ENCODE measurements at places on chromosomes 1 and 21.

DNA sequence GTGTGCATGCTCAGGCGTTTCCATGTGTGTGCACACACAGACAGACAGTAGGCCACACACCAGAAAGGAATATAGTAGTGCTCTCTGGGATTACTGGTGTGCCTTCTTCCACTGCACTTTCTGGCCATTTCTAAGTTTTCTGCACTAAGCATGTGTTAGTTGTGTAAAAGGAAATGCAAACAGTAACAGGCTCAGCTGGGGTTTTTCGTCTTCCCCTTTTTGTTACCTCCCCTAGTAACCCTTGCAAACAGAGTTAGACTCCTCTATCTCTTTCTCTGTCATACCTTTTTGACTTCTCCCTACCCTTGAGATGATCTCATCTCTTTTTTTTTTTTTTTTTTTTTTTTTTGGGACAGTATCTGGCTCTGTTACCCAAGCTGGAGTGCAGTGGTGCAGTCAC lies 196.3 kb downstream of the SDCCAG8 start:
- no peak for DNase-seq

DNA sequence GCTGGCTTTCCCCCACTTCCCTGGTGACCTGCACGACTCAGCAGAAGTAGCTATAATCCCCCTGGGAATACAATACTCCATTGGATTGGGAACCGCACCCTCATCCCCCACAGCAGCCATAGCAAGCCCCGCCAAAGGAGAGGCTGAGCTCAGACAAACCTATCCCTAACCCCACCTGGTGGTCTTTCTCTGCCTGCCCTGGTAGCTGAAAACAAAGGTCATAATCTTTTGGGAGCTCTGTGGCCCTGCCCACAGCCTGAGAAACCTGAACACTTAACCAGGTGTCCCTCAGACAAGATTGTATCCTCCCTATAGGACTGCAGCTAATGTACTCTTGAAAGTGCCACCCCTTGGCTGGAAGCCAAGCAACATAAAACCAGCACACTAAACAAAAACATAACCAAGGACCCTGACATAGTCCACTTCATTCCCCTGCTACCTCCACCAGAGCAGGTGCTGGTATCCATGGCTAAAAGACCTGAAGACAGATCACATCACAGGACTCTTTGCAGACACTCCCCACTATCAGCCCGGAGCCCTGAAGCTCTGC lies 71.6 kb upstream of the RUNX1 start:
- DNase-seq = no peak

DNA sequence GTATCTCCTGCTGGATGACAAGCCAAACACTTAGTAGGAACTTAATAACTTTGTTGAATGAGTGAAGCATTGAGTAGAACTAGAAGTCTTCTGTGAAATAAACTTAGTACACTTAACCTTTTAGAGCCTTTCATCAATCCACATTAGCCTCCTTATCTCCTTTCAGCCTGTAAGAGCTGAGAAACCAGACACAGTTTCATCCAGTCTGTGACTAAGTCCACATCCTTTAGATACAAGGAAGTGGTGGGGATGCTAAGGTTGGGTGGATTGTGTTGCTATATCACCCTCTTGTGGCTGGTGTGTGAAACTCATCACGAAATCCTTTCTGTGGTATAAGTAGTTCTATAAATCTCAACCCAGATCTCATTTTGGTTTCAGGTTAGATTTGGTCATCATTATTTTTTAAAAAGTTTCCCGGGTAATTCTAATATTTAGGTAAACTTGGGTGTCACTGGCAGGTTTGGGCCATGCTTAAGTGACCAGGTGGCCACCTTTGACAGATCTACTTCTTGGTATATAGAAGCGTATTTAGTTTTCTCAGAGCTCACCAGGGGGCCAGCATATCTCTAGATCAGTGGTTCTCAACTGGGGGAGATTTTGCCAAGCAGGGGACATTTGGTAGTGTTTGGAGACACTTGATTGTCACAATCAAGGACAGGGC lies 27.8 kb upstream of the CD84 start:
- DNase-seq = peak; percentile 83

- no peak for DNase-seq
Observed at GRCh38 chr1:179663810-179664209, 72.2 kb downstream of the TDRD5 start.

GRCh38 chr1:115829023-115829674 lies 11.8 kb downstream of the NHLH2 start:
- DNase-seq = no peak

DNA sequence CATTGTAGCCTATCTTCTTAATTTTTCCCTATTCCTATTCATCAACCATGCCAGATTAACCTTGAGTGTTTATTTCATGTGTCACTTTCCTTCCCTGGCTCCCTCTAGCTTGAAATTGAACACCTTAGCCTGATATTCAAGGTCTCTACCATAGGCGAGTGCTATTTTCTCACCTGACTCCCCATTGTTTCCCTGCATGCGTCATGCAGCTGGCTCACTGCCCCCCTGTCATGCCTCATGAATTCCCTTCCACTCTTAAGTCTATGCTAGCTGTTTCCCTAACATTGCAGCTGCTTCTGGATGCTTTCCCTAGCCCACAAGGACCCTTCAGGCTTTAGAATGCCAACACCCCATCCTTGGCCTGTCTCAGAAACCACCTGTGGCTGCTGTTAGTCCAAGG lies 56.7 kb upstream of the CD1D start:
- no peak for DNase-seq

GRCh38 chr1:939511-940106 lies 15.9 kb downstream of the SAMD11 start:
- no peak for DNase-seq

GRCh38 chr21:43905726-43906455 lies 40.9 kb downstream of the AGPAT3 start:
- DNase-seq = no peak

- DNase-seq = peak; percentile 70
Observed at GRCh38 chr1:154407198-154408091, 2.3 kb downstream of the IL6R start.

- DNase-seq = peak; percentile 39
Observed at GRCh38 chr1:9490605-9491339, 48.5 kb upstream of the SLC25A33 start.

GRCh38 chr1:150557813-150558212 lies 8.6 kb downstream of the ADAMTSL4 start:
- no peak for DNase-seq

- DNase-seq = no peak
Observed at GRCh38 chr1:155079210-155079486, 511 bp downstream of the EFNA3 start.

DNA sequence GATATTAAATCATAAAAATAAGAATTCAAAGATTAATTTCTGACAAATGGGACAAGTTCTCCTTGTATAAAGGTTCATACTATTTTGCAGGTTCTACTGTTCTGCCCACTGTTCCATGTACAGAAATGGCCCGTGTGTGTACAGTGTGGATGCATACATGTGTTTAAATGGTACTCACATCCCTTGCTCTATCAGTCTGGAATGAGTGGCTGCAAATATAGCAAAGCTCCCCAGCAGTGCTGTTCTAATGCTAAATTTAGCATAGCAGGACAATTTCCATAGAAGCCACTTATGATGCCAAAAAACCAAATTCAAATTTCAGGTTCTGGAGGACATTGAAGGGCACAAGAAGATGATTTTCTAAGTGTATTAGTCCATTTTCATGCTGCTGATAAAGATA lies 9.4 kb upstream of the SEC16B start:
- DNase-seq = no peak

DNA sequence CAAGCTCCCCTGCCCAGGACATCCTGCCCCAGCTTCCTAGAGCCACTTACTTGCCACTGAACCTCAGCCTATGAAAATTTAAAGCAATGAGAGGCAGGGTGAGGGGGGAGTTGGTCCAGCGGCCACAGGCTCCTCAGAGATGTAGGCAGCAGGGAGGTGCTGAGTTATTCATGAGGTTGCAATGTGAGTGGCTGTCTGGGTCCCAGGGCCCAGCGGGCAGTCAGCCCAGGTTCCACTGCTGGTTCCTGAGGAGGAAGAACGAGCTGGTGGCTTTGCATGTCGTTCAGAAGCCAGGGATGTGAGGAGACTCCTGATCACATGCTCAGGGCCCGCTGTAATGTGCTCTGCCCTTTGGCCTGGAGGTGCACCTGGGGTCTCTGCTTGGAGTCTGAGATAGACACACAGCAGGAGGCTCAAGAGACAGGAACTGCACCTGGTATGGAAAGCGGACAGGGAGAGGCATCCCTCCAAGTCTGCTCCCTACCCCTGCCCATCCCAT lies at the start of gene KNCN:
Gene KNCN, minus strand, starts transcription at position 51 of the 499 bp plus-strand sequence. CDS start 432 bp downstream, outside the sequence.
- DNase-seq = no peak

DNA sequence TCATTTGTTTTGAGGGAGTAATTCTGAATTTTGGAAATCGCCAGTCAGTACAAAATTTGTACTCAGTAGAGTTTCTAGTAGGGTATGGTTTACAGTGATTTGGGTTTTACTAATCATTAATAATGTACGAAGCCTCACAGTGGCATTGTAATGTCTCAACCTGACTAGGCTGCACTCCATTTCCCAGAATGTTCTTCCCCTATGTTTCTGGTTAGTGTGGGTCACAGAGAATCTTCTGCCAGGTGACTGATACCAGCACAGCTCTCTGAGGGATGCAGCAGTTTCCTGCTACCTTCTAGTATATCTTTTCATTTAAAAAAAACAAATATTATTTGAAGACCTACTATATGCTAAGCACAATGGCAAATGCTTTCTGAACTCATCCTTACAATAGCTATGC lies 112.9 kb downstream of the PTPN14 start:
- DNase-seq = no peak

GRCh38 chr1:64073705-64074104 lies 129.7 kb upstream of the UBE2U start:
- no peak for DNase-seq

- DNase-seq = no peak
Observed at GRCh38 chr1:225917536-225917935, 6.5 kb downstream of the PYCR2 start.

DNA sequence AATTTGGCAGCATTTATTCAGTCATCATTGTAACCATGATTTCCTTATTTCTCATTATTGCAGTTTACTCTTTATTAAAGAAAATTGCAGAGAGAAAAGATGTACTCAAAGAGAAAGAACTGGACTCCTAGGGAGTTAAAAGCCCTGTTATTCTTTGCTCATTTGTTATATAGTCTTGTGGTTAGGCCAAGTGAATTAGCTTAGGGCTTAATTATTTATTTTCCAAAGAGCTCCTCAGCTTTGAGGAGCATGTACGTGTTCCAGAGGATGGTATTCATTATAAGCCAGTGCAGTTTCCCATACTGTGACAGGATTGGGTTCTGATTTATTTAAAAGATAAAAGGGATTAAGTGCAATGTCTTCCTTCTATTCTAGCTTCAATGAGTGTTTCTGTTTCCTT lies 86.4 kb downstream of the GPR161 start:
- DNase-seq = no peak

DNA sequence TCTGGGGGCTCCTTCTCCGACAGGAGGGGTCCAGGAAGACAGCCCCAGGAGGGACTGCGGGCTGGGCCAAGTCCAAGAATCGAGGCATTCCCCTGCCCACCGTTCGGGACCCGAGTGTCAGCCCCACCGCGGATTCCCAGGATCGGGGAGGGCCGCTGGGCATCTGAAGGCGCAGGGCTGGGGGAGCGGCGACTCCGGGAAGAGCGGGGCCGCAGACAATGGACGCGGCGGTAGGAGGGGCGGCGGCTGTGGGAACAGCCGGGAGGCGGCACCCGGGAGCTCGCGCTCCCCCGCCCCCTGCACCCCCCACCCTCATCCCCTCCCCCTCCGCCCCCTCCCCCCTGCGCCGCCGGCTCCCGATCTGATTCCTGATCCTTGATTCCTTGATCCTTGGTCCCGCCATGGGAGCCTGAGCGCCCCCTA lies at the start of gene VANGL2:
Gene VANGL2, plus strand, starts transcription at position 342 of the 423 bp plus-strand sequence. CDS start 15,274 bp downstream, outside the sequence.
- no peak for DNase-seq

DNA sequence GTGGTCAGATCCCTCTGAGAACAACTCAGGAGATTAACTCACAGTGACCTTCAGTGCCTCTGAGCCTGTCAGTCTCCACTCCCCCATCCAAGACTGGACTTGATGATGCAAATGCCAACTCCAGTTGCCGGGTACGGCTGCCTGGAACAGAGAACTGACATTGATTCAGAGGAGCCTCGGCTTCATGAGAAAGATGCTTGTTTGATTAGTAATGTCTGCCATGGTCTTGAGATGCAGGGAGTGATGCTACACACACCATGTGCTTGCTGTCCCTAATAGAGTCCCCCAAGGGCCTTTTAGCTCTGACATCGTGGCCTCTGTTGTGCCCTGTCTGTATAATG lies 51.8 kb upstream of the LRP8 start:
- DNase-seq = no peak

- no peak for DNase-seq
Observed at GRCh38 chr1:113983826-113984225, 4.6 kb downstream of the OLFML3 start.

DNA sequence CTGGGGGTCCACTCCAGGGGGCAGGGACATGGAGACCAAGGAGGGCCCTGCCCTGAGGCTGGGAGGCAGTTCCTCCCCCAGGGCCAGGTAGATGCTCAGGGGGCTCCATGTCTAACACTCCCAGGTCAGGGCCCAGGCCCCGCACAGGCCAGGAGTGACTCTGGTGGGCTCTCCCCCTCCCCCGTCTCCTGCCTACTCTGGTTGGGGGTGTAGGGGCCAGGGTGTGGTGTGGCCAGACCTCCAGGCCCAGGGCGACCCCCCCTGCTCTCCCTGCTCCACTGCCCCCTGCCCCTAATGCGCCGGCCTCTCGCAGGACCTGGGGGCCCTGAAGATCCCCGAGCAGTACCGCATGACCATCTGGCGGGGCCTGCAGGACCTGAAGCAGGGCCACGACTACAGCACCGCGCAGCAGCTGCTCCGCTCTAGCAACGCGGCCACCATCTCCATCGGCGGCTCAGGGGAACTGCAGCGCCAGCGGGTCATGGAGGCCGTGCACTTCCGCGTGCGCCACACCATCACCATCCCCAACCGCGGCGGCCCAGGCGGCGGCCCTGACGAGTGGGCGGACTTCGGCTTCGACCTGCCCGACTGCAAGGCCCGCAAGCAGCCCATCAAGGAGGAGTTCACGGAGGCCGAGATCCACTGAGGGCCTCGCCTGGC lies 19.7 kb upstream of the CCDC27 start:
- no peak for DNase-seq

DNA sequence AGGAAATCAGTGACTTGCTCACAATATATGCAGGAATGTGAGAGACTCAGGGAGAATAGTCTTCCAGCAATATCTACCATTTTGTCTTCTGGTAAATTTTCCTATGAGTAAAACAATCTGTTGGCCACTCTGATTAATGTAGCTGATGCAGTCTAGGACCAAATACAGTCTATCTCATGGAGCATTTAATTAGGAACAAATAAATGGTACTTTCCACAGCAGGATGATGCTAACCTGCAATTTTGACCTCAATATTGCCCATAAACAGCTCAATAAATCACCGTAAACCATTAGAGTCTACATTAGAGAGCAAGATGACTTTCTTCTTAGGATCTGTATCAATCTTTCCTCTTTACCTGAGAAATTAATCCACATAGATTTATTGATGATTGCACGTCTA lies 567.7 kb upstream of the B3GALT2 start:
- no peak for DNase-seq

Data from GM12864 (cell line).